NCI-H460 (cell line): ENCODE measurements at places on chromosomes 3 and 15. TPM values are rescaled to one million over a fixed set of nuclear protein-coding genes. Genes with fewer than 3 reads are reported as not detected.
A peak's percentile ranks its signal among the peaks of the same experiment; 100 is the strongest.

- no peak for DNase-seq
Measured at GRCh38 chr3:172530101-172530561, 6.9 kb upstream of the TNFSF10 start.

DNA sequence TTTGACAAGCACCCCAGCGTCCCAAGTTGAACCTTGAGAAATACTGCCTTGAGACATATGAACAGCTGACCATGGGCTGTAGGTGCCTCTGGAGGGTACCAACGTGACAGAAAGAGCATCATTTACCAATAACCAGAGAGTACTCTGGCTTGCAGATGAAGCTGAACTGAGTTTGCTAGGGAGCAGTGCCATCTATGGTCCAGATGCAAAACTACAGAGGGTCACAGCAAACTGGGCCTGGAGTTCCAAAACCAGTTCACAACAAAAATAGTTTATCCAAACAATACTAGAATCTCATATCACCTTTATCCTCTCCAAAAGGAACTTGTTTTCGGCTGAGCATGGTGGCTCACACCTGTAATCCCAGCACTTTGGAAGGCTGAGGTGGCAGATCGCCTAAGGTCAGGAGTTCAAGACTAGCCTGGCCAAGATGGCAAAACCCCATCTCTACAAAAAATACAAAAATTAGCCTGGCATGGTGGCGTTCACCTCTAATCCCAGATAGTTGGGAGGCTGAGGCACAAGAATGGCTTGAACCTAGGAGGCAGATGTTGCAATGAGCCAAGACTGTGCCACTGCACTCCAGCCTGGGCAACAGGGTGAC lies 69.3 kb downstream of the CHAC1 start:
- peak; percentile 40 for DNase-seq

DNA sequence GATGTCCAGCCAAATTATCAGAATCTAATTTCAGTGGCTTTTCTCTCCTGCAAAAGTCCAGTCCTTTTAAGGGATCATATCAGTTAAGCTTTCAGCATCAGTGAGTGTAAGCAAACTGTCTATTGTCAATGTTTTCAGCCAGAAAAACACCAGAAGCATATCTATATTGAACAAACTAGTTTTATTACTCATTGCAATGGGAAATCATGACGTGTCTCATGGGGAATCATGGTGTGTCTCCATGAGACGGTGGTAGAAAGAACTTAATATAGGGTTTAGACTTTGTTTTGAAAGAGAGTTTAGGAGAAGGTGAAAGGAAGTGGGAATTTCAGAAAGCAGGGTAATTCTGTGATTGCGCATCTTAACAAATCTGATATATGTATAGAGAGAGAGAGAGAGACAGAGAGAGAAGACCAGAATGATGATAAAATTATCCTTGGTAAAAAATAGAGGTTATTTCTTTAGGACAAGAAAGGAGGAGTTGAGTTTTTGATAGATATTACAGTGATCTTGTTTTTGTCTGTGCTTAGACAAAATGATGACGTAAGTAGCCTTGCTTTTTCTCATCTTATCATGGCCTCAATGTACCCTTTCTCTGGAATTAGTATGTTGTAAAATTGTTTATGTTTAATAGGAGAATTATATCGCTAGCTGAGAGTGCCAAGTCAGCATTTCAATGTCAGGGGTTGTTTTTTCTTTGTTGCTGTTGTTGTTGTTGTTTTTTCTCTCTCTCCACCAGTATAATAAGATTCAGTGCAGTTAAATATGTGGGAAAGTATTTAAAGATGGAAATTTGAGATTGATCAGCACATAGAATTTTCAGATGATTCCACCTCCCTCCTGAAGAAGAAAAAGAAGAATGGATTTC lies 129.9 kb upstream of the OSTN start:
- no peak for DNase-seq

DNA sequence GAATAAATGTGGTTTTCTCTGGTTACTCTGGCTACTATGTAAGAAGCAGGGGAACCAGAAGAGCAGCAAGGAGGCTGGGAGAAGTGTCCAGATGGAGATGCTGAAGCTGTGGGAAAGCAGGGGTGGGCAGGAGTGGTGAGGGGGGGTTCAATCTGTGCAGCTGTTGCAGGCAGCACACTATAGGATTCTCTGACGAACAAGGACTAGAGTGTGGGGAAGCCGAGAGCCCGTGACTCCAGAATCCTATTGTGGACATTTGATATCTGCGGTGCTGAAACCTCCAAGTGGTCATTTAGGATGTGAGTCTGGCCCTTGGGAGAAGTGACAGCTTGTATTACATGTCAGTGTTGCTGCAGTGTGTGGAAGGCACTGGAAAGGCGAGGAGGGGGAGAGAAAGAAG lies 60.5 kb downstream of the GABRB3 start:
- DNase-seq: no peak

DNA sequence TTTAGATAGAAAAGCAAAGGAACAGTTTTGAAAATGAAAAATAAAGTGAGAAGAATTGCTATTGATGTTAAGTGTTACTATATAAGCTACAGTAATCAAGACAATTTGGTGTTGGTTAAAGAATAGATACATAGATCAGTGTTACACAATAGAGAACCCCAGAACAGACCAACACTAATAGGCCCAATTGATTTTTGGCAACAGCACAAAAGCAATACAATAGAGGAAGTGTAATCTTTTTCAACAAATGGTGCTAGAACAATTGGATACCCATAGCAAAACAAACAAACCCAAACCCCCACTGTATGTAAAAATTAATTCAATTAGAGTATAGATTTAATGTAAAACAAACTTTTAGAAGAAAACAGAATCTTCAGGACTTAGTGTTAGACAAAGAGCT lies 61.8 kb downstream of the ATP11B start:
- DNase-seq: no peak

DNA sequence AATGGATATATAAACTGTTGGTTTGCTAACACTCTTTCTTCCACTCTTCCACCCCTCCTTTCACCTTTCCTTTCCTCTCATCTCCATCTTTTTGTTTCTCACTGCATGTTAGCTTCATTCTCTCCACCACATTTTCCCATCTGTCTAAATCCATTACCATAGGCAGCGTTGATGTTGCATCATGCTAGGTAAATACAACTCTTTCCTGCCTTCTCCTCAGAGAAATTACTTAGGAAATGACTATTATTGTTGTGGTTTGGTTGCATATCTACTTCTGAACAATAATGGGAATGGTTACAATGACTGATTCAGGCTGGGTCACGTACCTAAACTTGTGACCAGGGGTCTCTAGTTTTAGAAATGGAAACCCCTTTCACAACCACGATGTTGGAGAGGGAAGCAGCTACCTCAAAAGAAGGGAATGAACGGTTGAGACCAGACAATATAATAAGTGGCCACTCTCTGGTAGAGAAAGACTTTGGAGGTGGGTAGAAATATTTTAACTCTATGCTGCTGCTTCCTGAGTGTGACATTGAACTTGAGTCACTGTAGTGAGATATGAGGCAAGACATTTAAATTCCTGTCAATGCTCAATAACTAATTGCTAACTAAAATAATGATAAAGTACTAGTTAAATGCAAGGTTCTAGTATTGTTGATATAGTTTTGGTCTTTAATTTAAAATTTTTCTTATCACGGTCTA lies 314.1 kb upstream of the TGFBR2 start:
- peak; percentile 58 for DNase-seq

DNA sequence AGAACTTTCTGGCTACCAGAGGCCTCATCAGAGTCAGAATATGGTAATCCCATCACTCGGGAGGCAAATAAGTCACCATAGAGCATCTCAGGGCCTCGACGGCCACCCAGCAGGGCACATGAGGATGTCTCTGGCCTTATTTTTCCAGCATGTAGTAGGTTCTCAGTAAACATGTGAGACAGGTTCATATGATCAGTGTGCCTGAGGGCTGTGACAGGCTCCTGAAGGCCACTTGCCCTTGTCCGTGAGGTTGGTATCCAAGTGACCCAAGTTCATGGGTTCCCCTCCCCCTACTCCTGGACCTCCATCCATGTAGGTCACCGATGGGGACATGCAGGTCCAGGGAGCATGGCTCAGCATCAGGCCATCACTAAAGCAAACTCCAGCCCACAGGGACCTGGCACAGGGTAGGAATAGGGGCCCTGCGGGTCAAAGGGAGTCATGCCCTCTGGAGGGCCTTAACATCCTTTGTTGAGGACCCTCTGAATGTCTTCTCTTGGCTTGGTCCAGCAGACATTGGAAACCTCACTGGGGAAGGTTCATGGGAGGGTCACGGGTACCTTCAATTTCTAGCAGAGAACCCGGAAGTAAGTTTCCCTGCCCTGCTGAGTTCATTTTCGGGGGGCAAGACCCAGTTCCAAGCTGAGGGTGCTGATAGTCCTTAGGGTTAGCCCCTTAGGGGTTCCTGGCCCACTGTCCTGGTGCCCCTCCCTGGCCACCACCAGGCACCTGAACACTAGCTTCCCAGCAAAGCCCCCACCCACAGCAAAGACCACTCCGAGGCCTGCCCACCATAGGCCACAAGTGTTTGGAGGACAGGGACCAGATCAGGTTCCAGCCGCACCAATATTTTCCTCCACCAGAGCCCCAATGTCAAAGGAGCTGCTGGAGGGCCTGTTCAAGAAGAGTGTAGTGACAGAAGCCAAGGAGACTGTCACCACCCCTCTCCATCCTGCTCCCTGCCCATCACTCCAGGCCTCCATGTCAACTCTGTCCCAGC lies 61.1 kb downstream of the ZNF445 start:
- no peak for DNase-seq

- DNase-seq: no peak
Measured at GRCh38 chr3:62261736-62262135, 111.6 kb downstream of the FEZF2 start.

- DNase-seq: no peak
Measured at GRCh38 chr15:64698823-64699222, 76.6 kb downstream of the RBPMS2 start.

GRCh38 chr15:88479169-88479568 lies 11.7 kb downstream of the MRPS11 start:
- no peak for DNase-seq

- DNase-seq: no peak
Measured at GRCh38 chr15:78148392-78149067, 632 bp upstream of the IDH3A start.

DNA sequence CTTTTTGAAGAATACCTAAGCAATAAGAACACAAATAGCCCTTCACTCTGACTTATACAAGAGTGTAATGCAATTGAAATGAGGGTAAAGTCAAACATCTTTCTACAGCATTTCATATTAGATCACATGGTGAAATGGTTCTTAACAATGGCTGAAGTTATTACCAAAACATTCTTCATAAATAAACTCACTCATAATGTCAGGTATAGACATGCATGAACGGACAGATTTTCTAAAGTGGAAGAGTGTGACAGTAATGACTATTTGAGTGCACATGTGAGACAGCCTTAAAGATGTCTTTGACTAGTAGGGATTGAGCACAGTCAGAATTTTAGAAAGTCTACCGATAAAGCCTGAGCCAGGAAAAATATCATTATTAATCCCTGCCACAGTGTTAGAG lies 471.0 kb downstream of the ZPLD1 start:
- DNase-seq: no peak

DNA sequence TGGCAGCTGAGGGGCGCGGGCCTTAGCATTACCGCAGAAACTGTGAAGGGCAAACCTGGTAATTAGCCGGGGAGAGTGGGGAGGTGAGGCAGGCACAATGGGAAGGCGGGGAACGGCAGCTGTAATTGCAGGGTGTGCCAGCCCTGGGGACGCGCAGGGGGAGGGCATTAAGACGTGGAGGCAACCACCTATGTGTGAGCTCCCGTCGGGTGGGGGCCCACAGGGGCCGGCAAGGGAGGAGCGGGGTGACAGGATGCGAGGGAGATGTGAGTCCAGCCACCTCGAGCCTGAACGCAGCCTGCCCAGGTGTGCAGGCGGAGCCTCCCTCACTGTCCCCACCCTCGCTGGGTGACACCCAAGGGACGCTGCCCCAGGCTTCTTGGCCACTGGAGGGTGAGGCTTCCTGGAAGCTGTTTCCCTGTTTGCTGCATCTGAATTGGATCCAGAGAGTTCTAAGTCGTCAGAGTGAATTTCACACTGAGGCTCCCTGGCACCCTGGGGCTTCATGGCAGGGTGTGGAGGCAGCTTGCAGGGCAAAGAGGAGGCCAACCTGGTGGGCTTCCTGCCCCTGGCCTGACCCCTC lies 130.6 kb upstream of the MEF2A start:
- no peak for DNase-seq

DNA sequence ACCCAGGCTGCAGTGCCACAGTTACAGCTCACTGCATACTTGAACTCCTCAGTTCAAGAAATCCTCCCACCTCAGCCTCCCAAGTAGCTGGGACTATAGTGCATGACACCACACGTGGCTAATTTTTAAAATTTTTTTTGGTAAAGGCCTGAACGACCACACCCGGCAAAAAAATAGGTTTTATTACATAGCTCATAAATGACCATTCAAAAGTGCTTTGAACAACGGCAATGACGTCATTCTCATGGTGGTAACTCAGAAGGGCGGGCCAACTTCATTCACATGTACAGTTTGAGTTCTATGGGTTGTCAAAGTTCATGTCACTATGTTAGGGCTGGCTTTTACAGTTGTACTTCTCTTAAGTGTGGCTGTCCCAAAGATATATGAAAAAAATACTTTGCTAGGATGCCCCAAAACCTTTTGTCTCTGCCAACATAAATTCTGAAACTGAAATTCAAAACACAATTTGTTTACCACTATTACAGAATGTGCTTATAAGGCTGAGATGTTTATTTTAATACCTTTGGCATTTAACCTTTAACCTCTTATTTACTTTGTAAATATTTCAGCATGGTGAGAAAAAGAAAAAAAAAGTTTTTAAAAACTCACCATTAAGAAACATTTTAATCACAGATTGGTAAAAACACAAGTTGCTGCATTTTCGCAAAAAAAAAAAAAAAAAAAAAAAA lies 6.2 kb downstream of the MYO1E start:
- DNase-seq: peak; percentile 44

GRCh38 chr15:31332020-31332680 lies 5.5 kb downstream of the KLF13 start:
- DNase-seq: no peak

ESYT3 gene
- 1.5 and 2.6 TPM in 2 replicates for total RNA-seq

THRB gene
- total RNA-seq: 1.7 and 2.8 TPM in 2 replicates

PLSCR2 gene
- total RNA-seq: 0.43 TPM in 1 of 2 replicates, not detected in the other

CACNA2D3 gene
- 6.4 and 10.8 TPM in 2 replicates for total RNA-seq

CYP8B1 gene
- total RNA-seq: not detected in 2 replicates

SKOR1 gene
- total RNA-seq: 0.05 and 0.17 TPM in 2 replicates

RHCG gene
- total RNA-seq: 0.59 and 0.78 TPM in 2 replicates
